ENCODE measurements at places on chromosomes 2 and 18.

DNA sequence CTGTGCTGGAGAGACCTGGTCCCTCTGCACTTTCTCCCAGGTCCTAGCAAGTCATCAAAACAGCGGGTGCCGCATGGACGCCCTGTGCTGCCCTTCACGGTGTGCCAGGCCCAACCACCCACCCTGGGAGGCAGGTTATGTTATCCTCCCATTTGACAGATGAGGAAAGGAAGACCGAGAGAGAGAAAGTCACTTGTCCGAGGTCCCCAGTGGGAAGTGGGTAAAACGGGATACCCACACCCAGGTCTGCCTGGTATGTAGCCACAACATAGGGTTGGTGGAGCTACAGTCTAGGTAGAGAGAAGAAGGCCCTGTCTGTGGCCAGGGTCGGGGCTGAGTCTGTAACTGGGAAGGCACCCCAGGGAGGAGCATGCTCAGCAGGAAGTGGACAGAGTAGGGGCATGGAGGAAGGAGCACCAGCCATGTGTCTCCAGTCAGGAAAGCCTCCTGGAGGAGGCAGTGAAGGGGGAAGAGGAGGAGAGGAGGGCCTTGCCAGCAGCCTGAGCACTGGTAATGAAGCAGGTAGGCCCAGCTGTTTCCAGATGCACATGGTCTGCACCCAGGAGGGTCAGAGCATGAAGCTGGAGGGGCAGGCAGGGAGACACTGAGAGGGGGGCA, 98.4 kb downstream of the ZFP36L2 start:
- DNase-seq = no peak

DNA sequence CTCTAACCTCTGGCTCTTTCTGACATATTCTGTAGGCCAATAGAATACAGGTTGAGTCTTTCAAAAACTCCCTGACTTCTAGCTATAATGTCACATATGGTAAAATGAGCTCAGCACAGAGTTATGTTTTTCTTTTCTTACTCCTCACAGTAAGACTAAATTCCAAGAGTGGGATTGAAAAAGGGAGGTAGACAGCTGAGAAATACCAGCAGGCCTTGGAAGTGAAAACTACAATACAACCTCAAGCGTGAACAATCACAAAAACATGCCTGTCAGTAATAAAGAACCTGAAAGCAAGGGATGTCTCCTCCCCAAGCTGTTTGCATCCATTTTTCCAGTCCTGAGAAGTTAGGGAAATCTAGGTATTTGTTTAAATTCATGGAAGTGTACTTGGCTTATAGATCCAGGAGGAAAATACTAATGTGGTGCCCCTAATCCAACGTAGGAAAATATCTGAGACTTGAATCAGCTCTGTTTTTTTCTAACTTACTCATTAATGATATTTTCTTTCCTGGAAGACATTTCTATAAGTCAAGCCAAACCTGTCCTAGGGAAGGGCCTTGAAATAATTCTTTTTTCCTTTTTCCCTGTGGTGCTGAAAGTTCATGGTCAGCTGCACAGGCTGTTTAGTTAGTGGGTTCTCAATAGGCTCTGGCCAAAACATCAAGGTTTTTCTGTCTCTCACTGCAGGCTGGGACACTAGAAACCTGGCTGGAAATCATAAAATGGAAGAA, 167.9 kb upstream of the SPATS2L start:
- no peak for DNase-seq

DNA sequence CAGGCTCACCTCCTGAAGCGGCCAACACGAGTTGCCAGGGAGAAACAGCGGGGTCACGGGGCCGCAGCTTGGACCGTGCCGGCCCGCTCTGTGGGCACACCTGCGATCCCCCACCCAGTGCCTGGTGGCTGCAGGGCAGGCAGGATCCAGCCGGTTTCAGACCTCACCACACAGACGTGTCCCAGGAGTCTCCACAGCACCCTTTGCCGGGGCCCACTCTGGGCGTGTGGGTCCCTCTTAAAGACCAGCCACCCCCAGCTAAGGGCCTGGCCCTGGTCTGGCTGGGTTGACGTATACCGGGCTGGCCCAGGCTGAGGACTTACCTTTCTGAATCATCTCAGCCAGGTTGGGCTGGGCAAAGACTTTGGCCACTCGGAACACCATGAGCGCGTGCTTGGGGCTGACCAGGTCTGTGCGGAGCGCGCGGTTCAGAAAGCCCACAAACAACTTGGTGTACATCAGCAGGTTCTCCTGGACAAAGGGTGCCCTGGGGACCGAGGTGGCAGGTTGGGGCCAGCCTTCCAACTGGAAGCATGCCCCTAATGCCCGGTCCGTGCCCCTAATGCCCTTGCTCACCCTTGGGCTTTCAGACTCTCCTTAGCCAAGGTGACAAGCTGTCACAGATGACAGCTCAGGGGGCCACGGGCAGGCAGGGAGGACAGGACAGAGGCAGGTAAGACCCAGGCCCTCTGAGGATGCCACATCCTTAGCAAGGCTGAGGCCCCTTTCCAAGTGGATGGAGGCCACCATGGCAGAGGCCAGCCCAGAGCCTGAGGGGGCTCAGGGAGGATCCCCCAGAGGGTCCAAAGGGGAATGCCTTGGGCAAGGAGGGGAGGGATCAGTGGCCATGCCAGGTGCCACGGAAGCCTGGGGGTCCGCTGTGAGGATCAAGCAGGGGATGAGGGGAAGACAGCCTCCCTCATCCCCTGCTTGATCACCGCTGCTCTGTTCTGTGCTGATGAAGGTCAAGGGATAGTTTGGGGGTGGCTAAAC, 10.2 kb upstream of the CCDC74B start:
- DNase-seq = no peak

DNA sequence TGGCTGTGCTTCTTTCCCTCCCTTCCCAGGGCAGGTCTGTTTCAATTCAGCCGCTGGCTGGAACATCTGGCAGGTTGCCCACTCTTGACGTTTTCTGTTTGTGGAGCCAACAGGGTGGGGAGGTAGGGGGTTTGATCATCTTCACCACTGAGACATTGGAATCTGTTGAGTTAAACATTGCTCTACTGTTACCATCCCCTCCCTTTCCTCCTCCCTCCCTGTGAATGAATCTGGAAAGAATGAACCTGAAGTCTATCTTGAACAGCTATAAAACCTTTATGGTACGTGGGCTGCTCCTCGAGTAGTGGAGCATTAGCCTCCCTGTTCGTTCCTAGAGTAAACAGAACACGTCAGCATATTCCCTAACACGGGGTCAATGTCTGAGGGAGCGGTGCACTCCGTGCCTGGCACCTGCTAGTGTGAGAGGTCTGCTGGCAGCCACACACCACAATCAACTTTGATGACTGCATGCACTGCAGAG, 249.9 kb upstream of the RBBP8 start:
- peak; percentile 87 for DNase-seq

DNA sequence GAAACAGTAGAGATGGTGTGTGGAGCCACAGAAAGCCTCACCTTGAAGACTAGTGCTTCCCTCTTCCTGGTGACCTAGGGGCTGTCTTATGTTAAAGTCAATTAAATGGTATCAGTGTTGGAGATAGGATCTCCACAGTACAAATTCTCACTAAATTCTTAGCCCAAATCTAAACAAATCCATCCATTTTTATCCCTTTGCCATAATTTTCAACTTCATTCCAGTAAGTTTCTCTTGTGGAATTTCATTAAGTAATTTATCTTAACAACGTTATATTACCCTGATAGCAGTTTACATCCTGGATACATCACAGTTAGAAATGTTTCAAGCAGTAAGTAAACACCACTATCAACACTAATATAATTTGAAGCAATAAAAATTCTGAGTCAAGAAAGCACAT, 989.4 kb upstream of the NXPH2 start:
- DNase-seq = no peak
